ENCODE measurements at places on chromosomes 7 and 10. TPM values are rescaled to one million over a fixed set of nuclear protein-coding genes. Genes with fewer than 3 reads are reported as not detected.

INHBA gene
- 1.3 TPM for total RNA-seq

ASB15 gene
- not detected for total RNA-seq

MSS51 gene
- 1.6 TPM for total RNA-seq

PDZD7 gene
- total RNA-seq, result 3.3 TPM

CLDN4 gene
- total RNA-seq, result not detected

HOXA1 gene
- total RNA-seq, result 0.56 TPM

TMEM26 gene
- 1.1 TPM for total RNA-seq

SHTN1 gene
- total RNA-seq, result 6.3 TPM

SPAM1 gene
- total RNA-seq, result not detected

ANK3 gene
- 10.9 TPM for total RNA-seq

BMPER gene
- total RNA-seq, result 27.0 TPM

TMEM236 gene
- 1.7 TPM for total RNA-seq

TUBB8 gene
- total RNA-seq, result not detected

GAD2 gene
- not detected for total RNA-seq

SLC13A4 gene
- 1.4 TPM for total RNA-seq

- DNase-seq, result no peak
Observed at GRCh38 chr7:64206903-64207302, at the start of gene ZNF735. ZNF735 (plus strand) TSS chr7:64207203; CDS start chr7:64207203, 0 bp downstream.

GRCh38 chr7:159022238-159022993 is 122.3 kb downstream of the VIPR2 start:
- no peak for DNase-seq

GRCh38 chr10:103106539-103106938 is 86.5 kb downstream of the NT5C2 start:
- DNase-seq, result no peak

DNA sequence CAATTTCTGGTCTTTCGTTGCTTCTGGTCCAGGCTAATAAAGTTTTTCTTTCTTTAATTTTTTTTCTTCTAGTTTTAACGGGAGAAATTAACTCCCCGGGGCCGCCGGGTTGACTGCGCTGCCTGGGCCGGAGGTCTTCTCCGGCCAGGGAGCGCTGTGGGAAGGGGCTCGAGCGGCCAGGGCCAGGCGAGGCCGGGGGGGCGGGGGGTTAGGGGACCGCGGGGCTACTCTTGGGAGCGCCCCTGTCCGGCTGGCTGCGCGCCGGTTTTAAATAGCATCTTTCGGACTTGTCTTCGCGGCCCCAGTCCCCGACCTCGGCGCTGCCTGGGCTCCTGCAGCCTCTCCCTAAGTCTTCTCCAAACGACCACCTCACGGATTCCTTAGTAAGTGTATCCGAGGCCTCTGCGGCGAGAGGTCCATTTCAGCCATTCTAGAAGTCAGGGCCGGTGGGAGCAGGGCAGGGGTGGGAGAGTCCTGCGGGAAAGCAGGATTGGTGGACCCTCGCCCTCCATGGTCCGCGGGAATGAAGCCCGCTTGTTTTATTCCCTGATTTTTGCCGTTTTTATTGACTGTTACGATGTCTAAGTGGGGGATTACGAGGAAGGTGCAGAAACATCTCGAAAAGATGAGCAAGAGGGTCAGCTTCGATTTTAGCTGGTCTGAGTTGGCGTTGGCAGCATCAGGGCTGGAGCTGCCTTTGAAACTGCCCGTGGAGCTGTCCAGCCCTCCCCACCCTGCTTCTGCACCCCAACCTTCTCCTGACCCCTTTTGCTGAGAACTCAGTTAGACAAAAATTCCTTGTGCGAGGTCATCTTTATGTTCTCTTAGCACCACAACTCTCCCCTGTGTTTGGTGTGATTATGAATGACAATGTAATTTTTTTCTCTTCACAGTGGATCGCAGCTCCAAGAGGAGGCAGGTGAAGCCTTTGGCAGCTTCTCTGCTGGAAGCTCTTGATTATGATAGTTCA is 555 bp downstream of the PHF14 start:
- no peak for DNase-seq

GRCh38 chr10:16519908-16520861 is 1.5 kb downstream of the C1QL3 start:
- DNase-seq, result no peak

GRCh38 chr7:75879771-75880184 is 944 bp downstream of the RHBDD2 start:
- DNase-seq, result no peak

GRCh38 chr10:61640856-61641255 is 21.9 kb upstream of the CABCOCO1 start:
- no peak for DNase-seq

GRCh38 chr7:55286666-55287065 is 78.5 kb upstream of the LANCL2 start:
- DNase-seq, result no peak

DNA sequence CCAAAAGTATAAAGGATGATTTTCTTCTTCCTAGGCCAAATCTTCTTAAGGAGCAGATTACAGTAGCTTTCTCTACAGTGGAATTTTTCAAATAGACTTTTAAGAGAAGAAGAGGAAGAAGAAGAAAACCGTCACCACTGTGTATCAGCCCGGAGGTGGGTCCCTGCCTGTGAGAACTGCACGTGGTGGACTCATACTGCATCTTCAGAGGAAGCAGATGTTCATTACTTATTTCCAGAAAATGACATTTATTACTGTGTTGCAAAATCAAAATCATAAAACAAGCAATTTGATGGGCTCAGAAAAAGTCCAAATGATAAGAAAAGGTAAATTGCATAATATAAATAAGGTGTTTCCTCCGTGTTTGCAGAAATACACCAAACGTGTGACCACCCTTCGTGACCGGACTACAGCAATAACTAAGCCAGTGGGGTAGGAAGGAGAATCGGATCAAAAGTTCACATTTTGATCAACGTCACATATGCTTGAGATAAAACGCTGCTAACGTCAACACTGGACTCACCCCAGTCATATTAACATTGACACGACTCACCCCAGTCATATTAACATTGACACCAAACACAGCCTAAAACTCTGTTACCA is 179.2 kb downstream of the PTPRN2 start:
- no peak for DNase-seq

GRCh38 chr7:80721883-80722615 is 83.6 kb downstream of the CD36 start:
- DNase-seq, result no peak

DNA sequence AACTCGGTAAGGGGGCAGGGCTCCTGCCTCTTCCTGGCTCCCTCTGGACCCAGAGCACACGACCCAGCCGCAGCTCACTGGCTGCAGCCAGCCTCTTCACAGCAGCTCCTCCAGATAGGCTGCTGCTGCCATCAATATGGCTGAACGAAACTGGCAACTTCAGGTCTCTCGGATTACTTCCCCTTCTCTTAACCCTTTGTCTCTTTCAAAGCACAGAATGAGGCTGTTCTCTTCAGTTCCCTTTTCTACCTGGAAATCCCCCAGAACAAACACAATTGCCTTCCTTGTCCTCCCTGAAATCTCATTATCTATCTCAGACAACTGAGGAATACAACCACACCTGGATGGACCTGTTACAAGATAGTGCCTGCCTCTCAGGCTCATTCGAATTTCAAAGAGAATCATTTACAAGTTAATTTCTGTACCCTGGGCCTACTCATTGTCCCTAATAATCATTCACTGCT is 193.4 kb upstream of the MBL2 start:
- no peak for DNase-seq

- no peak for DNase-seq
Observed at GRCh38 chr7:93935102-93935501, 13.6 kb downstream of the GNG11 start.

GRCh38 chr7:54969208-54969967 is 49.4 kb upstream of the EGFR start:
- no peak for DNase-seq

DNA sequence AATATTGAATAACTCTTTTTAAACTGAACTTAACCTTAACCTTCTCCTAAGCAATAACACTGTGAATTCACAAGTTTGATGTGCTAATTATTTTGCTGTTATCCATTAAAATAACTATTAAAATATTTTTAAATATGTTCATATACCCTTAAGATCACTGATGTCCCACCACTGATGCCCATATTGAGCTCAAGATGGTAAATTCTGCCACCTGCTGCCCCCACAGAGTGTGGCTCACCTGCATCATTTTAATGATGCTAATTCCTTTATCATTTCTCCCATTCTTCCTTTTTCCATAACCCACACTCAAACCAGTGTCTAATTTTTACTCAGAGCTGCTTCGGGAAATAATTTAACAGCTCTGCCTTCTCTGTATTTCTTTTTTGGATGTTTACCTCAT is 82.3 kb upstream of the ARID5B start:
- DNase-seq, result no peak

DNA sequence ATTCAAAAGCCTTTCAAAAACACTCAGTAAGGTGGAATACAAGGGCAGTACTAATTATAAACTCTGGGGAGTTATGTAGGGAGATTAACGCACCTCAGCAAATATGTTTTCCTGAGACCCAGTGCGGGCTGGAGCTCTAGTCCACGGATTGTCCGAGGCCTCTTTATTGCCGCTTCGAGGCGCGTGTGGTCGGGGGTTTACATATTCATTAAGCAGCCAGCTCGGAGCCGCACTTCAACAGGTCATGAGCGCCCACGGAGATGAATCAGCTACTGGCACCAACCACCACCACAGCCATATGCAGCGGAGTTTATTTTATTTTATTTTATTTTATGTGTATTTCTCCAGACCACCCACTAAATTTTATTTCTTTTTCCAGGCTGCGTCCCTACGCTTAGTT is 195.9 kb upstream of the ADARB2 start:
- no peak for DNase-seq
